Left lung (tissue), 14 donors: ENCODE measurements at places on chromosomes 4 and X. TPM values are rescaled to one million over a fixed set of nuclear protein-coding genes. Genes with fewer than 3 reads are reported as not detected.

DNA sequence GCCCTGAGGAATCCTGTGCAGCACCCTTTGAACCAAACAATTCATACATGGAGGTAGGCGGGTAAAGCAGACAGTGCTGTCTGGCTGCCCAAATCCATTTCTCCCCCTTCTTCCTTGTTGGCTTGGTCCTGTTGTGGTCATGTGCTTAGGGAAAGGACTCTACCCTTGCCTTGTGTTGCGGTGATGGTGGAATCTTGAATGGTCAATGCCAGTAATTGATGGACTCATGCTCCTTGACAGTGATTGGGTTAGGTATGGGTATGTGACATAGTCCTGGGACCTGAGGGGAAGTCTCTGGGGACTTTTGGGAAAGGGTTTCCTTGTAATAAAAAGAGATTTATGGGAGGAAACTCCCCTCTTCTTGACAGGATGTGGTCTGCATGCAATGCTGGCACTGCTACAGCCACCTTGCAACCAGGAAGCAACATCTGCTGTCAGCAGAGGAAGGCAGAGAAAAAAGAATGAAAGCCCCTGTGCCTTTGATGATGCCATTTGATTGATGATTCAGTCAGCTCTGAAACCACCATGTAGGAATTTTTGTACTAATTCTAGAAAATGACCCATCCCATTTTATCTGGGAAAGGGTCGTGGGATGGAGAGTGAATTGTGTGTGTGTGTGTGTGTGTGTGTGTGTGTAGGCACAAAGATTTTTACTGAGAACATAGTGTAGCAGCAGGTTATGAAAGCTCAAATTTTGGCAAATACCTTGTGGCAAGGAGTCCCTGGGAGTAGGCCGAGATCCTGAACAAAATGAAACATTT lies 30.0 kb upstream of the HUWE1 start:
- H3K4me3 ChIP-seq: no peak overlapping the region
- no peaks in the 10 kb centered on the region for H3K4me1 ChIP-seq
- no peaks in the 10 kb centered on the region for H3K27me3 ChIP-seq
- H3K27ac ChIP-seq: no peak overlapping the region
- peak; percentile 2 for DNase-seq

DNA sequence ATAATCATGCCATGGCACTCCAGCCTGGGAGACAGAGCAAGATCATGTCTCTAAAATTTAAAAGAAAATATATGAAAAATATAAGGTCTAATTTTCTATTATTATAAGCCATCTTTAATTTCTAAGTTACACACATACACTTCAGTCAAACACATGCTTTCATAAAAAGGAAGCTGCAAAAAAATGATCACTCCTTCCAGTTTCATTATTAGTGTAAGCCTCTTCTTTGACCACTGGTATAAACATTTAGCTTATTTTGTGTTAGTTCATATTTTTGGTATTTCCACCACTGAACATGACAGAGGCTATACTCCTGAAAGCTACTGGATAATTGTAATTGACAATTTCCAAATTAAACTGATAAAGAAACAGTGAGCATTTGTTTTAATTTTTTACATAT lies 163.3 kb upstream of the USP38 start:
- peaks cover 21% of the 10 kb centered on the region for H3K4me1 ChIP-seq
- no peaks in the 10 kb centered on the region for H3K36me3 ChIP-seq
- no peak overlapping the region for H3K4me3 ChIP-seq

Gene CSAG3
- total RNA-seq: not detected

Gene EBP
- 74.2 TPM for total RNA-seq

GRCh38 chr4:30924495-30924894 lies 204.3 kb downstream of the PCDH7 start:
- no peak overlapping the region for H3K27ac ChIP-seq
- H3K4me3 ChIP-seq: no peak overlapping the region
- no peaks in the 10 kb centered on the region for H3K36me3 ChIP-seq
- H3K4me1 ChIP-seq: no peaks in the 10 kb centered on the region
- no peaks in the 10 kb centered on the region for H3K27me3 ChIP-seq
- DNase-seq: no peak

DNA sequence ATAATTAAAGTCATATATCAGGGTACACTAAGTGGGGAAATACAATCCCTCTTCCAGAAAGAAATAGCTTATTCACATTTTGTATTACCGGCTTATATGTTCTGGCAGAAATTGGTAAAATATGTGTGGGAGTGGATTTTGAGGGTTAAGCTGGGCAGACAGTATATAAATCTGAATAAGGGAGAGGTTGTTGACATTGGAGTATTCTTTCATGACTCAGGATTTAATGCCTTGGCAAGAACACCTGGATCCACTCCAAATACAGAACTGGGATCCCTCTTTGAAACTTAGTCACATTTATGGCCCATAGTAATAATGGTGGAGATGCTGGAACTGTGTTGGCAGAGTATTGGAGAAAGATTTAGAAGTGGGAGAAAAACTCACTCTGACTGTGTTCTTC lies 54.3 kb upstream of the TET2 start:
- no peaks in the 10 kb centered on the region for H3K36me3 ChIP-seq
- no peak overlapping the region for H3K27ac ChIP-seq
- no peaks in the 10 kb centered on the region for H3K4me1 ChIP-seq
- H3K27me3 ChIP-seq: no peaks in the 10 kb centered on the region
- DNase-seq: no peak

Gene FAAH2
- 6.2 TPM for total RNA-seq

GRCh38 chr4:110064295-110064694 lies 134.1 kb downstream of the ELOVL6 start:
- no peaks in the 10 kb centered on the region for H3K27me3 ChIP-seq
- no peak overlapping the region for H3K27ac ChIP-seq
- H3K4me3 ChIP-seq: no peak overlapping the region
- DNase-seq: no peak
- H3K36me3 ChIP-seq: no peaks in the 10 kb centered on the region
- H3K4me1 ChIP-seq: no peaks in the 10 kb centered on the region

Gene PDCL2
- not detected for total RNA-seq

Gene ZNF185
- total RNA-seq: 22.0 TPM

GRCh38 chr4:123399627-123400358 lies 3.2 kb downstream of the SPRY1 start:
- peaks cover 3% of the 10 kb centered on the region for H3K4me1 ChIP-seq
- DNase-seq: no peak
- H3K27me3 ChIP-seq: no peaks in the 10 kb centered on the region
